HuH-7.5 (cell line): ENCODE measurements at places on chromosomes 4 and X.

- DNase-seq: peak; percentile 6
Measured at GRCh38 chrX:106862972-106863688, 40.0 kb downstream of the RIPPLY1 start.

DNA sequence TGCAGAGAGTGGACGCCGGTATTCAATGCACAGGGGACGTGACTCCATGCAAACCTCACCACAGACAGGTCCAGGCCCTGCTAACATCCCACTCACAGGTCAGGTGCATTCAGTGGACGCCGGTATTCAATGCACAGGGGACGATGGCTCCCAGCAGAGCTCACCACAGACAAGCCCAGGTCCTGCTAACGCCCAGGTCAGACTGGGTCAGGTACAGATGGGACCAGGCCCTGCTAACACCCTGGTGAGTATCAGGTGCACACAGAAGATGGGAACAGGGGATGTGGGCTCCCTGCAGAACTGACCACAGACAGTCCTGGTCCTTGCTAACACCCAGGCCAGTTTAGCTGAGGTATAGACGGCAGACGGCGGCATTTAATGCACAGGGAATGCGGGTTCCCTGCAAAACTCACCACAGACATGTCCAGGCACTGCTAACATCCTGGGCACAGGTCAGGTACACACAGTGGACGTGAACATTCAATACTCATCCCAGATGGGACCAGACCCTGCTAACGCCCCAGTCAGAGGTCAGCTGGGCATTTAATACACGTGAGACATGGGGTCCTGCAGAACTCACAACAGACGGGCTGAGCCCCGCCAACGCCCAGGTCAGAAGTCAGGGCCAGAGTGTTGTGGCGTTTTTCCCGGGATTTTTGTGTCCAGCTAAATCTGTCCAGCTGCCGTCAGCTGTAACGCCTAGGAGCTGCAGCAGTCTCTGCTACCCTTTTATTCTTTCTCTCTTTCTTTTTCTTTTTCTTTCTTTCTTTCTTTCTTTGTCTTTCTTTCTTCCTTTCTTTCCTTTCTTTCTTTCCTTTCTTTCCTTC lies 99.2 kb downstream of the SHOX start:
- DNase-seq: no peak

GRCh38 chrX:3244203-3244743 lies 102.2 kb downstream of the MXRA5 start:
- no peak for DNase-seq

GRCh38 chr4:184288451-184289178 lies 70.9 kb upstream of the ENPP6 start:
- DNase-seq: no peak

- DNase-seq: peak; percentile 83
Measured at GRCh38 chrX:54495814-54496516, at the start of gene FGD1. Gene FGD1 (minus strand): TSS chrX:54496234. CDS start chrX:54495432, 802 bp downstream.

DNA sequence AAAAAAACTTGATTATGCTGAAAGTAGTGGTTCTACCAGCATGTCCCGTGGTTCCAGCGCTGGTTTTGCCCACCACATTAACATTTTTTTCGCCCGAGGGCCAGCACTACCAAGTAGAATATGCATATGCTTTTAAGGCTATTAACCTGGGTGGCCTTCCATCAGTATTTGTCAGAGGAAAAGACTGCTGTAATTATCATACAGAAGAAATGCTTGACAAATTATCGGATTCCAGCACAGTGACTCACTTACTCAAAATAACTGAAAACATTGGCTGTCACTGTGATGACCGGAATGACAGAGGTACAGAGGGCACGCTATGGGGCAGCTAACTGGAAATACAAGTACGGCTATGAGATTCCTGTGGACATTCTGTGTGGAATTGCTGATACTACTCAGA lies 34.6 kb downstream of the PRPS2 start:
- no peak for DNase-seq

DNA sequence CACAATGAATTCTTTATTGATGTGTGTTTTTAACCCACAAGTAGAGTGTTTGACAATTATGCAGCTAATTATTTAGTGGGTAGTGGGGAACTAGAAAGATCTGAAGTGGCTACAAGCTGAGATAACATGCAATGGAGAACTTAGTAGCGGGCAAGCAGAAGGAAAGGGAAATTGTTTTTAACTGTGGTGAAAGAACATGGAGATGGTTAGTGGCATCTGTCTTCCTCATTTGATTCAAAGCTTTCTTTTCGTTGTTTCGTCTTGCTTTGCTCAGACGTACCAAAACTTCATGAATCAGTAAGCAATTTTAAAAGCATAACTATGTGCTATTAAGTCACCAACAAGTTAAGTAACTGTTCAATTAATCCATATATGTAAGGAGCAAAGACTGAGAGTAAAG lies 169.9 kb downstream of the BANK1 start:
- no peak for DNase-seq

- no peak for DNase-seq
Measured at GRCh38 chrX:73563738-73564068, 706 bp downstream of the CHIC1 start.

GRCh38 chr4:127140306-127140705 lies 492.5 kb upstream of the INTU start:
- DNase-seq: no peak

GRCh38 chrX:106783716-106784115 lies 18.8 kb upstream of the TBC1D8B start:
- DNase-seq: no peak

DNA sequence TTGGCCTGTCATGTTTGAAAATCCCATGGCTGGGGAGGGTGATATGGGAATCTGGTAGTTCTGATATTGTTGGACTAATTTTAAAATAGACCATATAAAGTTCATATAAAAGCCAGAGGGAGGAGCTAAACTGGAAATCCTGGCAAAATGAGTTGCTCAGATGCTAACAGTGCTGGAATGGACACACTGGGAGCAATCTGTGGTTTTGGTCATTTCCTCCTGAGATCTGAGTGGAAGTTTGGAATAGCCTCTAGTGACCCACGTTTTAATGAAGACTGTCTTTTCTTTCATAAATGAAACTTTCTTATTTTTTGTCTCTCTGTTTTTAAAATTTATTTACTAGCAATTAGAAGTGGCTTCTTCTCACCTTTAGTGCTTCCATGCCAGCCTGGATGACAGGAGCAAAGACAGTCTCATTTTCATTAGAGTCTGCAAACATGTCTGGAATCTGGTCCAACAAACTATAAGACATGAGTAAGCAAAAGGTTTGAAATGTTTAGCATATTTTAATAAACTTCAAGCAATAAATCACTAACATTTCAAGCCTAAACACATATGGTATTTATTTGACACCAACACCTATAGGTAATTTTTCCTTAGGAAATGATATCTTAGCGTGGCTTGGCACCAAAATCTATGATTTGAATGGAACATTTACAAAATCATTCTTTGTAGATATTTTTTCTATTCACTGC lies 66.6 kb downstream of the METTL14 start:
- DNase-seq: no peak

- DNase-seq: no peak
Measured at GRCh38 chrX:13471269-13471668, 98.1 kb upstream of the EGFL6 start.
